ENCODE measurements at places on chromosomes 13 and 19. TPM values are rescaled to one million over a fixed set of nuclear protein-coding genes. Genes with fewer than 3 reads are reported as not detected.

DNA sequence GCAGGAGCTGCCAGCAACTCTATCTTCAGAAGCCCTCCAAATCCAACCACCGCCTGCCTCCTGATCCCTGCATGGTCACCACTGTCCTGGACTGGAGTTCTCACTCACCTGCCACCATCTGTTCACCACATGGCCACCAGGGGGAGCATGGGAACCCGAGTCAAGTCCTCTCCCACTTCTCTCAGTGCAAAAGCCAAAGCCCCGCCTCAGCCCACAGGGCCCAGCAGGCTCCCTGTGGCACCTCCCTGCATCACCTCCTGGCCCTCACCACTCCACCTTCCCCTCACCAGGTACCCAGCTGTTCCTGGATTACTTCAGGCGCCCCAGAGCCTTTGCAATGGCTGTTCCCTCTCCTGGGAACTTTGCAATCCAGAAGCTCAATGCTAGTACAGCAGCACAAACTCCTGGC, 5.3 kb downstream of the DHPS start:
- no peaks in the 10 kb centered on the region for H3K27me3 ChIP-seq
- no peak overlapping the region for H3K4me3 ChIP-seq
- peaks cover 18% of the 10 kb centered on the region for H3K4me1 ChIP-seq
- no peak overlapping the region for H3K27ac ChIP-seq
- H3K36me3 ChIP-seq, result peaks cover 6% of the 10 kb centered on the region

DNA sequence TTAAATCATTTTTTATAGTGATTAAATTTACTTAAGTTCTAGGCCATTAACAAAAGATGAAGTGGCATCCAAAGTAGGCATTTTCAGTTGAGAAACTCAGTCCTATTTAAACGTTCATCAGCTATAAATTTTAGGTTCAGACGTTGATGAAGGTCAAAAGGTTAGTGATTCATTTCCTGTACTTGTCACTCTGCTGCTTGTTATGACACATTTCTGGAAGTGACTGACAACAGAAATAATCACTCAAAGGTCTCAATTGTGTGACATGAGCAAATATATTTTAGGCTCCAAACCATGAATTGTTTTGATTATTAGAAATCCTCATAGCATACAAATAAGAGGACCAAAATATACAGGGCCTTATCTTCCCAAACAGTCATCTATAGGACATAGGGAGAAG, 10.3 kb upstream of the EDNRB start:
- no peaks in the 10 kb centered on the region for H3K4me1 ChIP-seq
- no peaks in the 10 kb centered on the region for H3K27me3 ChIP-seq
- no peaks in the 10 kb centered on the region for H3K36me3 ChIP-seq
- H3K4me3 ChIP-seq, result no peak overlapping the region

GRCh38 chr19:35509018-35509652, 4.3 kb downstream of the DMKN start:
- no peak overlapping the region for H3K27ac ChIP-seq
- H3K4me1 ChIP-seq, result peaks cover 19% of the 10 kb centered on the region
- no peaks in the 10 kb centered on the region for H3K36me3 ChIP-seq
- peak; percentile 51 for DNase-seq
- peaks cover 17% of the 10 kb centered on the region for H3K27me3 ChIP-seq

Gene PRR19
- polyA plus RNA-seq, result 0.39 TPM

DNA sequence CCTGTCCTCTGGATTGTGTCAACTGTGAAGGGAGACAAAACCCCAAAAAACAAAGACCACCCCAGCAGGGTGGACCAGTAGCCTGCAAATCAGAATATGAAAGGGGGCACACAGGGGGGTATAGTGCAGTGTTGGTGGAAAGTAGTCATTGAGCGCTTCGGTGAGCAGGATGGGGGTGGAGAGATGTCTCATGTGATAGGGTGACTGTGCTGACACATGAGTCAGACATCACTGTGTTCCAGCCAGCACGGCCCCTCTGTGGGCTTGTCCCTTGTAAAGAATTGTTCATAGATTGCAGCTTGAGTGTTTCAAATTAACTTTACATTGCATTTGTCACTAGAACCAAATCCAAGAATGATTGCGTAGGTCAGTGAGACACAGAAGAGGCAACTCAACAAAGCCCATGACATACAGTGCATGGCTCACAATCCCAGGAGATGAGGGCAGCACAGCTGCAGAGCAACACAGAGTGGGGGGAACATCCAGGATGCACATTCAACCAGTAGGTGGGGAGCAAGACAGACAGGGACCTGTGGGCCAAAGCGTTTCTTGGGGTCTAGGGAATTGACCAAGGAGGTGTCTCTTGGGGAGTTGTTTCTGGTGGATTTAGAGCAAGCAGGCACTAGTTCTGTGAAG, 7.5 kb downstream of the ZNF440 start:
- H3K4me3 ChIP-seq, result no peak overlapping the region
- no peaks in the 10 kb centered on the region for H3K27me3 ChIP-seq
- no peak for DNase-seq
- H3K36me3 ChIP-seq, result peaks cover 9% of the 10 kb centered on the region
- H3K4me1 ChIP-seq, result no peaks in the 10 kb centered on the region

- no peak for DNase-seq
- H3K27ac ChIP-seq, result no peak overlapping the region
- no peaks in the 10 kb centered on the region for H3K27me3 ChIP-seq
- no peak overlapping the region for H3K4me3 ChIP-seq
Measured at GRCh38 chr13:114095486-114095885, 36.9 kb downstream of the RASA3 start.

GRCh38 chr13:45718992-45719391, 16.9 kb downstream of the CBY2 start:
- peaks cover 5% of the 10 kb centered on the region for H3K27me3 ChIP-seq
- no peaks in the 10 kb centered on the region for H3K36me3 ChIP-seq
- no peaks in the 10 kb centered on the region for H3K4me1 ChIP-seq
- H3K27ac ChIP-seq, result no peak overlapping the region
- H3K4me3 ChIP-seq, result no peak overlapping the region

Gene CILP2
- 0.07 TPM for polyA plus RNA-seq

Gene TEAD2
- 5.8 TPM for polyA plus RNA-seq

Gene POLR1G
- polyA plus RNA-seq, result 0.79 TPM

DNA sequence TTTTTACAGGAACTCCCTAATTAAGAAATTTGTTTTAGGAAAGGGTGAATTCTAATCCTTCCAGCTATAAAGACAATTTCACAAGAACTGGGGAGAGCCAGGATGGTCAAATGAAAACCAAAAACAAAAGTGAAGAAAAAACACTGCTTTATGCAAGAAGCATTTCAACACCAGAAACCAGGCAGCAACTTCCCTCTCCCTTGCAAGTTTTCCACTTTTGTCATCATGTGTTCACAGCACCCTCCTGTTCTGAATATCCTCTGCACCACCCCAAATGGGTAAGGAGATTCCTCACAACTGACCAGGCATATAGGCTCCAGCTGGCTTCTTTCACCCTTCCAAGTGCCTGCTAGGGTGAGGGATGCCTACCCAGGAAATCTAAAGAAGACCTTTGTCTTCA, 328.1 kb downstream of the TBC1D4 start:
- no peaks in the 10 kb centered on the region for H3K36me3 ChIP-seq
- no peak for DNase-seq
- no peak overlapping the region for H3K4me3 ChIP-seq
- no peaks in the 10 kb centered on the region for H3K4me1 ChIP-seq
- no peaks in the 10 kb centered on the region for H3K27me3 ChIP-seq
- H3K27ac ChIP-seq, result no peak overlapping the region

DNA sequence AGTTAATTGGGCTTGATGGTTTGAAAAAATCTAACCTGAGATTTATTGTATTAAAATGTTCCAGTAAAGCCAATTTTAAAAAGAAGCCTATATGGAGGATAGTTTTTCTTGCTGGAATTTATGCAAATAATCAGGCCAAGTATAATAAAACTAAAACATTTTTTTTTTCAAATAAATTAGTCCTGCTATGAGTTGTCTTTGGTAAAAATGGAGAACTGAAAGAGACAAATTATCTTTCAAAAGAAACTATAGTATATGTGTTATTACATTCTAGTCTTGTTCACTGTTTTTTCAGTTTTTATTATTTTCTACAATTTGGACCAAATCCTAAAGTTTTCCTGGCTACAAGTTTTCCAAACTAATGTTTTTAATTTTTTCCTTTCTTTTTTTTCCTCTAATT, 468.9 kb downstream of the UQCRFS1 start:
- H3K36me3 ChIP-seq, result no peaks in the 10 kb centered on the region

GRCh38 chr19:16714702-16715287, 4.9 kb upstream of the NWD1 start:
- peak overlapping the region; percentile 8 for H3K27ac ChIP-seq
- H3K36me3 ChIP-seq, result no peaks in the 10 kb centered on the region
- no peak overlapping the region for H3K4me3 ChIP-seq
- H3K4me1 ChIP-seq, result peaks cover 68% of the 10 kb centered on the region
- no peaks in the 10 kb centered on the region for H3K27me3 ChIP-seq

DNA sequence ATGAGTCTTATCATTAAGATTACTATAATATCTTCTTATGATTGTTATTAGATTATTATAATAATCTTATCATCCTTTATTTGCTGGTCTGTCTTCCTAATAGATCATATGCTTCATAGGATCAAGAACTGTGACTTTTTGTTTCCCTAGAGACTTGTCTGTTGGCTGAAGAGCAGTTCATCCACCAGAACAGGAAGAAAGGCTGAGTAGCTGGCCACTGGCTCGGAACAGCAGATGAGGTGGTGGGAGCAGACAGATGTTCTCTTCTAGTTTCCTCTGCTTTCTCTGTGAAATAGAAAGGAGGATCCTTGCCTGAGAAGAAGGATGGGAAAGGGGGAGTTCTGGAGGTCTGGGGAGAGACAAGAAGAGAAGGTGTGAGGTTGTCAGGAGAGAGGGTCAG, 120.0 kb downstream of the CCNA1 start:
- H3K27ac ChIP-seq, result no peak overlapping the region
- peak; percentile 25 for DNase-seq
- H3K27me3 ChIP-seq, result no peaks in the 10 kb centered on the region
- H3K4me1 ChIP-seq, result peaks cover 29% of the 10 kb centered on the region
- H3K36me3 ChIP-seq, result no peaks in the 10 kb centered on the region

Gene DOHH
- polyA plus RNA-seq, result 7.0 TPM

- H3K27ac ChIP-seq, result peak overlapping the region; percentile 94
- H3K4me3 ChIP-seq, result peak overlapping the region; percentile 16
- H3K27me3 ChIP-seq, result no peaks in the 10 kb centered on the region
- no peaks in the 10 kb centered on the region for H3K36me3 ChIP-seq
Measured at GRCh38 chr19:13163609-13164342, 13.6 kb downstream of the IER2 start.

DNA sequence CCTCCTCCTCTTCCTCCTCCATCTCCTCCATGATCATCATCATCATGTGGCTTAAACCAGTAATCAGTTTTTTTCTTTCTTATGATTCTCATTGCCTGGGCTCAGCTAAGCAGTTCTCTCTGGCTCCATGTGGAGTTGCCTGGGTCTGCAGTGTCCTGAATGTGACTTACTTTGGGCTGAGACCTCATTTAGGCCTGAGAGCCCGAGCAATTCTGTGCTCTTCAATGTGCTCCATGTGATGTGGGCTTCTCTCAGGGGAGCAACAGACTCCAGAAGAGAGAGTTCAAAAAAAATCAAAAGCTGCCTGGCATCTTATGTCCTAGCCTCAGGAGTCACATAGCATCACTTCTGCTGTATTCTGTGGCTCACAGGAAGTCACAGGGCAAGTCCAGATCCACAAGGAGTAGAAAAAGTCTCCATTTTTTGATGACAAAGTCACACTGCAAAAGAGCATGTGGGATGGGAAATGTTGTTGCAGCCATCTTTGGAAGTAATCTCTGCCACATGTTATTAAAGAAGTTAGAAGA, 128.7 kb downstream of the MAB21L1 start:
- no peaks in the 10 kb centered on the region for H3K27me3 ChIP-seq
- DNase-seq, result no peak
- no peak overlapping the region for H3K27ac ChIP-seq
- H3K36me3 ChIP-seq, result no peaks in the 10 kb centered on the region
- no peaks in the 10 kb centered on the region for H3K4me1 ChIP-seq

GRCh38 chr19:41844601-41845000, at the start of gene LYPD4:
LYPD4 (minus strand) TSS chr19:41844683; CDS start chr19:41839285, 5,398 bp downstream.
- no peak for DNase-seq
- no peaks in the 10 kb centered on the region for H3K4me1 ChIP-seq
- no peaks in the 10 kb centered on the region for H3K36me3 ChIP-seq
- H3K27ac ChIP-seq, result no peak within 1 kb of the TSS

DNA sequence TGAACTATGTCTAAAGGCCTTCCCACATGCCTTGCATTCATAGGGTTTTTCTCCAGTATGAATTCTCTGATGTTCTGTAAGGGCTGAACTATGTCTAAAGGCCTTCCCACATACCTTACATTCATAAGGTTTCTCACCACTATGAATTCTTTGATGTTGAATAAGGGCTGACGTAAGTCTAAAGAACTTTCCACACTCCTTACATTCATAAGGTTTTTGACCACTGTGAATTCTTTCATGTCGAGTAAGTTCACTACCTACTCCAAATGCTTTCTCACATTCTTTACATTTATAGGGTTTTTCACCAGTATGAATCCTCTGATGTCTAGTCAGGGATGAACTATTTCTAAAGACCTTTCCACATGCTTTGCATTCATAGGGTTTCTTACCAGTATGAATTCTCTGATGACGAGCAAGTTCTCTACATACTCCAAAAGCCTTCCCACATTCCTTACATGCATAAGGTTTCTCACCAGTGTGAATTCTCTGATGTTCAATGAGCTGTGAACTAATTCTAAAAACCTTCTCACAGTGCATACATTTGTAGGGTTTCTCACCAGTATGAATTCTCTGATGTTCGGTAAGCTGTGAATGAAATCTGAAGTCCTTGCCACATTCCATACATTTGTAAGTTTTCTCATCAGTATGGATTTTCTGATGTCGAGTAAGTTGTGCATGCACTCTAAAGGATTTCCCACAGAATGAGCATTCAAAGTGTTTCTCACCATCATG, 19.1 kb upstream of the ZNF260 start:
- no peaks in the 10 kb centered on the region for H3K27me3 ChIP-seq
- H3K4me1 ChIP-seq, result no peaks in the 10 kb centered on the region
- peaks cover 31% of the 10 kb centered on the region for H3K36me3 ChIP-seq
- no peak overlapping the region for H3K4me3 ChIP-seq
- H3K27ac ChIP-seq, result no peak overlapping the region

GRCh38 chr13:39369161-39369890, 233.7 kb downstream of the LHFPL6 start:
- H3K27ac ChIP-seq, result no peak overlapping the region
- DNase-seq, result no peak
- H3K4me1 ChIP-seq, result no peaks in the 10 kb centered on the region
- no peaks in the 10 kb centered on the region for H3K27me3 ChIP-seq
- no peaks in the 10 kb centered on the region for H3K36me3 ChIP-seq

DNA sequence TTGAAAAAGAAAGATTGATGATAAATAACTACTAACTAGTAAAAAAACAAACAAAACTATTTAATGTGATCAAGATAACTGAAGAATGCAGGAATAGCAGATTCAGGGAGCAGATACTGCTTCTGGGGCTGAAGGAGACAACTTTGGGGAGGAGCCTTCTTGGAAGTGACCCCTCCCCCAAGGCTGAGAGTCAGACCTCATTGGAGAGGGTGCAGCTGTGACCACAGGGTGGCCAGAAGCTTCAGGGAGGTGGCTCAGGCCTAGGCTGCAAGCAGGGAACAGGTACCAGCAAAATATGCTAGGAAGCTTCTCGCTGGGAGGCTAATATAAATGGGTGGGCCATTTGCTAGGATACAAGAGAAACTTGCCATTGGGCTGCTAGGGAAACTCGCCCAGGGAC, 149.9 kb downstream of the MYO16 start:
- H3K4me1 ChIP-seq, result no peaks in the 10 kb centered on the region
- no peaks in the 10 kb centered on the region for H3K27me3 ChIP-seq
- DNase-seq, result no peak
- no peak overlapping the region for H3K27ac ChIP-seq
- no peak overlapping the region for H3K4me3 ChIP-seq
- no peaks in the 10 kb centered on the region for H3K36me3 ChIP-seq

Measured in B cell (primary cell).